Stimulated activated CD8-positive, alpha-beta memory T cell treated with anti-CD3 and anti-CD28 coated beads, Interleukin-7, amount 100 ng/mL, for 1 hour (primary cell): ENCODE measurements at places on chromosomes 1 and 21.

DNA sequence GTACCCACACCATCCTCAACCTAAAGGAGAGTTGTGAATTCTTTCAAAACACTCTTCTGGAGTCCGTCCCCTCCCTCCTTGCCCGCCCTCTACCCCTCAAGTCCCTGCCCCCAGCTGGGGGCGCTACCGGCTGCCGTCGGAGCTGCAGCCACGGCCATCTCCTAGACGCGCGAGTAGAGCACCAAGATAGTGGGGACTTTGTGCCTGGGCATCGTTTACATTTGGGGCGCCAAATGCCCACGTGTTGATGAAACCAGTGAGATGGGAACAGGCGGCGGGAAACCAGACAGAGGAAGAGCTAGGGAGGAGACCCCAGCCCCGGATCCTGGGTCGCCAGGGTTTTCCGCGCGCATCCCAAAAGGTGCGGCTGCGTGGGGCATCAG lies 638 bp upstream of the OLIG2 start:
- no peak for DNase-seq

- no peak for DNase-seq
These were observed 222.1 kb downstream of the COL24A1 start for GRCh38 chr1:85934516-85934915.

GRCh38 chr1:19925342-19926070 lies 2.1 kb upstream of the PLA2G2E start:
- DNase-seq, result no peak

DNA sequence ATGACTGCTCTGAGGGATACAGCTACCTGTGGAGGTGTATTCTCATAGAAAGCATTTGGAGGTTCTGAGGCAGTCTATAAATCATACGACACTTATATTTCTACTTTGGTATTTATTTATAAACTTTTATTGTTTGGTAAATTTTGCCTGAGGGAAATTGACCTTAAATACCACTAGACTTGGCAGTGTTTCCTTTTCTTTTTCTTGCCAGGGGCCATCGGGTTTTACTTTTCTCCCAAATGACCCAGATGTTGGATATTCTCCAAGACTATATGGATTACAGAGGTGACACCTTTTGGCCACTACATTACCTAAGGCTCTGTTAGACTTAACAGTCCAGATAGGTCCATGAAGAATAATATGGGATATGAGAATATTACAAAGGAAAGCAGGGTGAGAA lies 28.2 kb downstream of the CHD1L start:
- no peak for DNase-seq

DNA sequence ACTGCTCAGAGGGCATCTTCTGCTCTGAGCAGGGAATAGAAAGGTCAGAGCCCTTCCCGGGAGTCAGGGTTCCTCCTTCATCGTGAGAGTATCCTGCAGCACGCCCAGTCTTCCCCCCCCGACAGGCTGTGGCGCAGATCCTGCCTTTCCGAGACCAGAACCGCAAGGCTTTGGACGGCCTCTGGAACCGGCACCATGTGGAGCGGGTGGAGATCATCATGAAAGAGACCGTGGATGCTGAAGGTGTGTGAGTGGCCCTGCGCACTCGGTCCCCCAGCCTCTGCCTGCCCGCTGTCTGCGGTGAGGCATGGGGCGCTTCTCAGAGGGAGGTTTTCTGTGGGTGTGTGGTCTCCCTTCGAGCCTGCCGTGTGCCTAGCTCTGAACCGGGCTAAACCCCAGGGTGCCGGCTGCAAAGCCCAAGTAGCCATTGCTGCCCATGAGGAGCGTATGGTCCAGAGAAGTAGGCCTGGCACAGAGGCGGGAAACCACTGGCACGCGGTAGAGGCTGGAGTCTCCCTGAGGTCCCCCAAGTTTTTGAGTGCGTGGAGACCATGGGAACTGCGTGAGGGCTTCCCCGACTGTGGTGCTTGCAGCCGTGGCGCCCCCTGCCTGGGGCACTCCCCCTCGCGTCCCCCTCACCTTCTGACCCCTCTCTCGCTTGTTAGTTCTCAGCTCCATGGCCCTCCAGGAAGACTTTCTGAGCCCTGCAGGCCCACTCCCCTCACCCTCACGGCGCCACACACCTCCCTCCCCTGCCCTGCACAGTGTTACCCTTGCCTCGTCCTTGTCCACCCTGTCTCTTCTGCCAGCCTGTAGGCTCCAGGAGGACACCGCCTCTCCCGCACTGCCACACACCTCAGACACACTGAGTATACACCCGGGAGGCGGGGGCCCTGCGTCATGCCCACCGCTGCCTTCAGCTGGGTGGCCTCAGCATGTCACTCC lies 12.5 kb downstream of the H6PD start:
- DNase-seq, result no peak

- no peak for DNase-seq
These were observed 22.2 kb upstream of the DPT start for GRCh38 chr1:168751195-168751650.
